ENCODE measurements at places on chromosomes 4 and X.

DNA sequence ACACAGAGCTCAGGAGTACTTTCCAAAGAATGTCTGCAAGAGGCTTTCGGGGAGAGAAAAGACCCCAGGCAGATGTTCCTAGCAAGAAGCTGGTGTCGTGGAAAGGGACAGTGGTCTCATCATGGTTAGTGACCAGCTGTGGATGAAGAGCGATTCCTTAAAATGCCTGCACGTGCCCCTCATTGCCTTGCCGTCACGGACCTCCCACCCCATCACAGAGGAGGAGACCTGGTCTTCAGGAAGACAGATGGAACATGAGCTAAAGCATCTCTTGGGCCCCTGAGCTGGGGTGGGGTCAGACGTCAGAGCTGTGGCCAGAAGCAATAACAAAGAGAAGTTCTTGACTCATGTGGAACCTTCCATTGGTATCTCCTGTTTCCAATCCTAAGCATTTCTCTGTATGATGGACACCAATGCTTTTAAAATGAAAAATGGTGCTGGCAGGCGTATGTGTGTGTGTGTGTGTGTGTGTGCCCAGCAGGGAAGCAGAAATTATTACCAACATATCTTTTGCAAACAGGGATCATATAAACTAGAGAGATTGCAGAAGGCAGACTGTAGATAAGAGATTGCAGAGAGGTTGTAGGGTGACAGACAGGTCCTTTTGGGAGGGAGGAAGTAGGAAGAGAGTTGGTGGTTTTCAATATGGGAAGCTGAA is 25.2 kb upstream of the ASMTL start:
- DNase-seq: no peak

GRCh38 chr4:128825226-128825625 is 15.7 kb downstream of the JADE1 start:
- no peak for DNase-seq

- no peak for DNase-seq
Observed at GRCh38 chr4:89029591-89029990, 27.4 kb downstream of the FAM13A start.

GRCh38 chrX:39398963-39399261 is 597.7 kb downstream of the MID1IP1 start:
- no peak for DNase-seq

GRCh38 chr4:10623862-10624261 is 60.7 kb downstream of the CLNK start:
- no peak for DNase-seq

GRCh38 chr4:17024425-17024824 is 126.0 kb upstream of the LDB2 start:
- no peak for DNase-seq

GRCh38 chr4:88857588-88857987 is 160.0 kb upstream of the NAP1L5 start:
- no peak for DNase-seq

Data from GM12878 (cell line).